GM13976 (cell line): ENCODE measurements at places on chromosomes 12 and 14.

DNA sequence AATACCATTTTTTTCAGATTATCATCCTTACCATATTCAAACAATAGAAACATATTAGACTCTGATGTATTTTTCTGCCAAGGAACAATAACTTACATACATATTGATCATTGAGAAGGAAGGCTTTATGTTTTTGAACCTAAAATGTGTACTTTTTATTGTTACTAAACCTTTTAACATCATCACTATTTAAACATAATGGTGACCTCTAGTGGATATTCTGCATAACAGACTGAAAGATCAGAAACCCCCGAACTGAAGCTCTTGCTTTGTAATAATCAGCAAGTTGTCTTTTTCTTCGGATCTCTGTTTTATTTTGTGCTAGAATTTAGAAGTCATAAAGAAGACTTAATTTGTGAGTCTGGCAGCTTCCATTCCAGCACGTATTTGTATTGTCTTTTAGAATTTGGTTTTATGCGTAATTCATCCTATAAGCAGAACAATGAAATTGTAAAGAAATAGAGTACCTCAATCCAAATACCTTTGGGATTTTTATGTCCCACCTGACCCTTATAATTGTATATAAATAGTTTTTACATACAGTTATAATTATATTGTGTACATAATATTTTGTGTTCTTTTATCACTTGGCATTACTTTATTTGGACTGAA is 125.9 kb upstream of the ATF1 start:
- peak; percentile 49 for DNase-seq

DNA sequence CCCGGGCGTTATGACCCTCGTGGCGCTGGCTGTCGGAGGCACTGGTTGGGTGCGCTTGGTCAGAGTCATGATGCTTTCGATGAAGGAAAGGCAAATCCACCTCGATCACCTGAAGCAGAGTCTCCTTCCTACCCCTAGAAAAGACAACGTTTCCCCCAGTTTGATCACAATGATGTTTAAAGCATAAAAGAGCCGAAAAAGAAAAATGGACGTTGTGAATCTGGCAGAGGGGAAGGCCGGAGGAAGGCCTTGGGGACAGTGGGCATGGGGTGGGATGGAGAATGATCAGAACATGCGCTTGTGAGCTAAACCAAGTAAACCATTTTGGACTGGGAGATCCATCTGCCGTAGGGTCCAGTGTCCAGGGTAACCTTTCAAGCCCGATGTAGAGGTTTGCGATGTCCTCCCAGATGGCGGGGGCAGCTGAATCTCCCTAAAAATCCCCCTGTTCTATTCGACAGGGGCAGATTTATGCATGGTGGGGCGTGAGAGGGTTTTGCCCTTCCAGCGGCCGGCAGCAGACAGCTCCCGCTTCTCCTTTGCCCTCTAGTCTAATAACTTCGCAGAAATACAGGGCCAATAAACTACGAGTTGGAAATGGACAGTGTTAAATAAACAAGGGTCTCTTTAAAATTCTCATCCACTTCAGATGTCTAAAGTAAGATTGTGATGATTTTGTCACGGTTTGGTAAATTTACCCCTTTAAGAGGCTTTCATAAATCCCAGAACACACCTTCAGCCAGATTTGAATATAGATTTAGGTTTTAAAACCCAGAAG is 2.3 kb upstream of the OTX2 start:
- DNase-seq: no peak

DNA sequence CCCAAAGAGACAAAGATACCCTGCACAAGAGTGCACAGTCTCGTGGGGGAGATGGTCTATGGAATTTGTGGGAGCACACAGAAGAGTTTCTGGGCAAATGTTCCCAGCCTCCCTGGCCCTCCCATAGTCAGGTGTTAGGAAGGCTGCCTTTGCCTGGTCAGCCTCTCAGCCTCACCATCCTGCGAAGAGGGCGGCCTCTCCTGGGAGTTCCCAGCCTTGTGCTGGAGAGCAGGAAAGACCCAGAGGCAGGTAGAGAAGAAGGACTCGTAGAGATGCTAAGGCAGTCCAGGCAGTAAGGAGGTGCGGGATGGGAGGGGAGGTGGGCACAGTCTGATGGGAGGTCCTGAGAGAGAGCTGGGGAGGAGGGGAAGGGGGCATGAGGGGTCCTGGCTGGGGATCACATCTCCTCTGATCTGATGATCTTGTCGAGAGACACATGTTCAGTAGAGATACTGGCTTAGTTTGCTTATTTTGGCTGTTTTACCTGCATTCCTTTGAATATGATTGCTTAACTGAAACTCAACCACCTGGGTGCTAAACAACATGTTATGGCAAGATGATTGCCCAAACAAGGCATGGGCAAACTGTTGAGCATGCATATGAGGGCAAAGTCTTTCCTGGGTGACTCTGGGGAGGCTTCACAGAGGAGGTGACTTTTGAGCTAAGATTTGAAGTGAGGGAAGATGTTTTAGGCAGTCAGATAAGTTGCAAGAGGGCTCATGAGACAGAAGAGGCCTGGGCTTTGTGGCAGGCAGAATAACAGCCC is 10.5 kb downstream of the SERPINA6 start:
- DNase-seq: no peak

- DNase-seq: no peak
These were observed 4.8 kb upstream of the SERPINA9 start for GRCh38 chr14:94480809-94481208.

DNA sequence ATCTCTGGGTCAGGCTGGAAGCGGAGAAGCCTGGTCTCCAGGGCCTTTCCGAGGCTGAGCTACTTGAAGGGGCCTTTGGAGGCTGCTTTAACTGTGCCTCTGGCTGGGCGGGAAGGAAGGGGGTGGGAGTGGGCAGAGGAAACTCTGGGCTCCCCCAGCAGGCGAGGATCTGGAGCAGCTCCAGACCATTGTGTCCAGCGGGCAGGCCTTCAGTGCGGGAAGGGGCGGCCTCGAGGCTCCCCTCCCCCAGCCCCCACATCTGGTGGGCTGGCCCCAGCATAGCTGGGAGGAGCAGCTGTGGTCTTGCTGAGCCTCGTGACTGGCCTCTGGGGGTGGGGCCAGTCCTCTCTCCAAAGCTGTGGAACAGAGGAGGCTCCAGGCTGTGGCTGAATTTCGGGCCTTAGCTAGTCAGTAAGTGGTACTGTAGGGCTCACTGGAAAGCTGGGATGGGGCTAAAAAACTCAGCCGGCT is 3.4 kb downstream of the TAMALIN start:
- no peak for DNase-seq

DNA sequence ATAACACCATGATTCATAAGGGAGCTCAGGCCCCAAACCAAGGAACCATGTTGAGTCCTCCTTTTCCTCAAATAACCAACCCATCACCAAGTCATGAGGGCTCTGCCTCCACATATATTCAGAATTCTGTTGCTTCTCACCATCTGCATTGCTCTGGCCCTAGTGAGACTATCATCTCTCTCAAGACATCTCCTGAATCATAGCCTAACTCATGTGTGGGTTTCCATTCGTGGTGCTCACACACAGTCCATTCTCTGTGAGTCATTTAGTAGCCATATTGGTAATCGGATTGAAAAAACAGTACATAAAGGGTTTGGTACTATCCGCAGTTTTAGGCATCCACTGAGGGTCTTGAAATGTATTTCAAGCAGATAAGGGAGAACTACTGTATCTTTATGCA is 5.1 kb upstream of the SLC38A2 start:
- no peak for DNase-seq

DNA sequence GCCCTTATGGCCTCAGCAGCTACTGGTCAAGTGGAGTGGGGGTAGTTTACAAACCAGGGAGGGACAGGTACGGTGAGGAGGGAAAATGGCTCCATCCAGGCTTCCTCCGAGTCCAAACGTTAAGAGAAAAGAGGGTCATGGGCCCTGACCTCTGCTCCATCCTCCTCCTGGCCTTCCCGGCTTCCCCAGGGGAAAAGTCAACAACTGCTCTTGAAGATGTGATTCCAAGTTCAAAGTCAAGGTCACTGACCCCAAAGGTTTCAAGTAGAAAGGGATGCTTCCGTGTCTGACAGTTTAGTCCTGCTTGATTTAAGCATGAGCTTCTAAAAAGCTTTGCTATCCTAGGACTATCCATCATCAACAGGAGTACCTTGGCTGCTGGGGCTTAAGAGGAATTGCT is 28.5 kb downstream of the CCDC88C start:
- no peak for DNase-seq

DNA sequence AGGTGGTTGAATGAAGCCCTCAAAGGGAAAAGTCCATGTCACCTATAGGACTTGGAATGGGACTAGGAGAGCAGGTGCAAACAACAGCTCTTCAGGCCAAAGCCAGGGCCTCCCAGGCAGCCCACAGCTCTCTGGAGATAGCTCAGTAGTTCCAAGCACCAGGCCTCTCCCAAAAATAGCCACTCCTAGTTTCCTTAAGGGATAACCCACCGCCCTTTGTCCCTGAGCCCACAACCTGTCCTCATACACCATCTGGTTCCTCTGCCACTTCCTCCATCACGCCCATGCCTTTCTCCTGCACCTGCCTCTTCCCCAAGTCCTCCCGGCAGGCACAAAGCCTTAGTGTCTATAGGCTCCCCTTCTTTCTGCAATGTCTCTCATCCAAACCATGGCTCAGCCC is 2.1 kb downstream of the RAB15 start:
- DNase-seq: no peak

GRCh38 chr12:119447618-119448017 is 113.1 kb downstream of the CCDC60 start:
- no peak for DNase-seq
